ENCODE measurements at places on chromosomes 6 and 20.

DNA sequence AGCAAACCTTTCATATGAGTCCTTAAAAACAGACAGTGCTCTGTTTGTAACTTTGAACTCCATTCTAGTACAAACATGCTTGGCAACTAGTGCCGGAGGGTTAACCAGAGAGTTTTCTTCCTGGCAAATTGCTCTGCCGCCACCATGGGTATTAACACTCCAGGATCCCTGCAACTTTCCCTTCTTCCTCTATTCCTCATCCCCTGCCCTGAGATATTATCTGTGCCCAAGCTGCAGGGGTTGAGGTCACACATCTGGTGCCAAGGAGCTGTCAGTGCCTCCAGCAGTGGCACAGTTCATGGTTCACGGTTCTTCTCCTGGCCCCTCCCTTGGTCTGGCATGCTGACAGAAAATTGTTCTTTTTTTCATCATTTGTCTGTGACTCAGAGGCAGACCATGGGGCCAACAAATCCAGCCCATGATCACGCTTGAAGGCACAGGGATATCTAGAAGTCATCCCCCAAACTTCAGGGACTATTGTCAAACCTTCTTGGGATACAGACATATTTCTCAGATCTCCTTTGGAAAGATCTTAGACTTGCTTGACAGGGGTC, 77.5 kb downstream of the ATXN1 start:
- no peak for DNase-seq

DNA sequence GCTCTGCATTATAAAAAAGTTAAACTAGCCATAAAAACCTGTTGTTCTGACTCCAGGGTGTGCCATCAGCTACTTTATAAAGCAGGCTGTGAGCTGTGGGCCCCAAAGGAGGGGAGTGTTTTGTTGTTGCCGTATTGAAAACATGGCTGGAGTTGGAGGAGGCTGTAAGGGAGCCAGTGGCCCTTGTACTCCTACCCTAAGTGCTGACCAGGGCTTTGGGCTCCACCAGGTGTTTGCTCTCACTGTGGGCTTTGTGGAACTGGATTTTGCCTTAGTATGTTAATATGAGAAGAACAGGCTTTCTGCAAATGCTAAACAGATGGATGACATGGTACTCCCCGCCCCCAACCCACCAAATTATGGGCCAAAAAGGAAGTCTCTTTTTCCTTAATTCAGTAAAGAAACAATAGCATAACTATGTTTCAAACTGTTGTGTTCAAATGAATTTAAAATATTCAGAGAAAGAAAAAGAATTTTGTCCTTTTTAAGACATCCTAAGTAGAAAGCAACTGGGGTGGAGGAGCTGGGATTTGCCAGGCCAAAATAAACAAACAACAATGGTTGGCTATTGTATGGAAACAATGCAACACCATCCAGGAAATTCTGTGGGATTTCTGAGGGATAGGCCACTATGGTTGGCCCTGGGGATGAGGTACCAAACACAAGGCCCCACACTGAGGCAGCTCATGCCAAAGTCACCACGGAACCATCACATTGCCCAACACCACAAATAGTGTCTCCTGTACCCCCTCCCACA, 63.3 kb downstream of the PLCG1 start:
- no peak for DNase-seq

DNA sequence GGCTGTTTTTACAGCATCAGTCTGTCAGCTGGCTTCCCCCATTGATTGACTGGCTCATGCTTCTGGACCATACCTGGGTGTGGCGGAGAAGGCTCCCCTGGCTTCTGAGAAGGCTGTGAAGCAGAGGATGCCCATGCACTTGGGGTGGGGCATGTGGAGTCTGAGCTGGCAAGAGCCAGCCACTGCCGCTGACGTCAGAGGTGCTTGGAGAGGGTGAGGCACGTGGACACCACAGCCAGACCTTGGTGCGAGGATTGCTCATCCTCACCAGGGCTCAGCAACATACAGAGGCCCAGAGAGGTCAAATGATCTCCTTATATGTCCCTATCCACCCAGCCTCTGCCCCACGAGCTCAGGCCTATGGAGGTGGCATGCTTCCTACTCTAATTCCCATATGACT, 211.2 kb upstream of the PMEPA1 start:
- DNase-seq: no peak

GRCh38 chr6:68691120-68691519, 56.0 kb downstream of the ADGRB3 start:
- no peak for DNase-seq

DNA sequence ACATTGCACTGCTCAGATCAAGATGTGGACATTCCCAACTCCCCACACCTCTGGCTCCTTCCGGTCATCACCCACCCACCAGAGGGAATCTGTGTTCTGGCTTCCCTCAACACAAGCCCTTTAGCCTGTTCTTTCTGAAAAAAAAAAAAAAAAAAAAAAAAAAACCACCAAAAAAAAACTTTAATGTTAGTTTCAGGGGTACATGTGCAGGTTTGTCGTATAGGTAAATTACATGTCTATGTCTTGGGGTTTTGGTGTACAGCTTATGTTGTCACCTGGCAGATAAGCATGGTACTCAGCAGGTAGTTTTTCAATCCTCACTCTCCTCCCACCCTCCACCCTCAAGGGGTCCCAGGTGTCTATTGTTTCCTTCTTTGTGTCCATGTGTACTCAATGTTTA, 135.8 kb upstream of the FOXA2 start:
- no peak for DNase-seq

- no peak for DNase-seq
Observed at GRCh38 chr6:72321788-72322187, 300.1 kb upstream of the KCNQ5 start.

- DNase-seq: peak; percentile 31
Observed at GRCh38 chr20:49747707-49748524, 34.2 kb upstream of the B4GALT5 start.

DNA sequence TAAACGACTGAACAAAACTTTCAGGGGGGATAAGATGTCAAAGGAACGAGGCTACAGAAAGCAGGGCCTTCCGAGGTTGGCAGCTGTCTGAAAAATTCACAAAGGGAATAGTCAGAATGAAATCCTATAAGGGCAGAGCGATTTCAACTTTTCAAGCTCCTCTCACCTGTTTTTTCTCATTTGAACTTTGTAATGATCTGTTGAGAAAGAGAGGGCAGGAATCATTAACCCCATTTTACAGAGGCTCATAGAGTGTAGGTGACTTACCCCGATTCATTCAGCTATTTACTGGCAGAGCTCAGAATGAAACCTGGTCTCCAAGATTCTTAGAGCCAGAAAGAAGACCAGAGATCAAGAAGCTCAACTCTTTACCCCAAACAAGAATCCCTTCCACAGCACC, 266.1 kb upstream of the ARID1B start:
- DNase-seq: no peak

DNA sequence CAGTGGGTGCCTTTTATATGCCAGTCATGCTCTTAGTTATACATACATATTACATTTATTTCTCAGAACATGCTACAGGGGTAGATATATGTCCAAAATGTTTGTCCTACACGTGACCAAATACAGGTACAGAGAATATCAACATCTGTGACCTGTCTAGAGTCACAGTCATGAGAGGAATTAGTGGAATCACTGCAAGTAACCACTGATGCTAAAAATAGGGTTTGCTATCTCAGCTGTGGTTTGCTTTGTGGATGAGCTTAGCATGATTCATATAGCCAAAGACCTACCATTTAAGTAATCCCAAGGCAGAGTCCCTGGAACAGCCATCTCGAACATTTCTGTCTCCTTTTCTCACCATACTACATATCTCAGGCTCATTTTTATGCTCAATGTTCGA, 32.3 kb downstream of the GSTA3 start:
- DNase-seq: no peak

- no peak for DNase-seq
Observed at GRCh38 chr6:82843291-82843885, 222.3 kb downstream of the UBE3D start.

GRCh38 chr20:45419188-45420091, 3.5 kb downstream of the PIGT start:
- peak; percentile 41 for DNase-seq

- DNase-seq: peak; percentile 5
Observed at GRCh38 chr20:38764567-38765318, 16.5 kb downstream of the ACTR5 start.
